ENCODE measurements at places on chromosomes 5 and 9.

GRCh38 chr9:135165003-135165711, 77.7 kb downstream of the OLFM1 start:
- DNase-seq = no peak

GRCh38 chr9:111212874-111213273, 117.2 kb downstream of the OR2K2 start:
- DNase-seq = no peak

DNA sequence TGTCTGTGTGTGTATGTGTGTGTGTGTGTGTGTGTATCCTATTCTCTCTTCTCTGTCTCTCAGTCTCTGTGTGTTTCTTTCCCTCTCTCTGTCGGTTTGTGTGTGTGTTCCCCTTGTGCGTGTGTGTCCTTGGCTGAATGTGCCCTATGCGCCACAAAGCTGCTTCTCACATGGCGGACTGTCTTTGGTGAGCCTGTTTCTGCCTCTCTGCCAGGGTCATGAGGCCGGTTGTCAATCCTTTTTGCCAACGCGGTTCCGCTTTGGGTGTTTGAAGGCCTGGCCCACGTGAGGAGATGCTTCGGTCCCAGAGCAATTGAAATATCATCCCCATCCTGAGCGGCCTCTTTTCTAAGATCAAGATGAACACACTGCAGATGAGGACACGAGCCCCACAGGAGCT, 476.0 kb downstream of the SPATA31A7 start:
- DNase-seq = no peak

- no peak for DNase-seq
Observed at GRCh38 chr5:129216001-129216400, 121.5 kb downstream of the ISOC1 start.

- no peak for DNase-seq
Observed at GRCh38 chr5:54702470-54702869, 184.9 kb downstream of the SNX18 start.

GRCh38 chr5:139638090-139638735, 9.9 kb upstream of the CXXC5 start:
- DNase-seq = no peak

- no peak for DNase-seq
Observed at GRCh38 chr5:178547753-178548415, 42.3 kb downstream of the COL23A1 start.

- no peak for DNase-seq
Observed at GRCh38 chr5:62731022-62731421, 152.4 kb downstream of the LRRC70 start.

GRCh38 chr5:982377-983237, 26.0 kb upstream of the NKD2 start:
- DNase-seq = no peak

- DNase-seq = no peak
Observed at GRCh38 chr5:174563899-174564298, 160.5 kb upstream of the MSX2 start.

DNA sequence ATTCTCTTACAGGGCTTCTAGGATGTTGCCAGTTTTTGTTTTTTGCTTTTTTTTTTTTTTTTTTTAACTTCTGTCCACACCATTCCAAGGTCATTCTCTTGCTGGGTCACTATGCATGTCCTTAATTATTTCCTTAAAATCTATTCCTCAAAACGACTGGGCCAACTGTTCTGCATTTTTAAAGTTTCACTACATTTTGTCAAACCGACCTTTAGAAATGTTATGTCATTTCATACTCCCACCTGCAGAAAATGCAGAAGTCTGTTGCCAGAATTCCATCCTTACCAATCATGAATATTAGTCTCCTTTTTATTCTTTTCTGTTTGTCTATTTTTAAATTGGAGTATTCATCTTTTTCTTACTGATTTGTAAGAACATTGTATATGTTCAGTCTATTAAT, 295.5 kb downstream of the ZSWIM6 start:
- DNase-seq = no peak

DNA sequence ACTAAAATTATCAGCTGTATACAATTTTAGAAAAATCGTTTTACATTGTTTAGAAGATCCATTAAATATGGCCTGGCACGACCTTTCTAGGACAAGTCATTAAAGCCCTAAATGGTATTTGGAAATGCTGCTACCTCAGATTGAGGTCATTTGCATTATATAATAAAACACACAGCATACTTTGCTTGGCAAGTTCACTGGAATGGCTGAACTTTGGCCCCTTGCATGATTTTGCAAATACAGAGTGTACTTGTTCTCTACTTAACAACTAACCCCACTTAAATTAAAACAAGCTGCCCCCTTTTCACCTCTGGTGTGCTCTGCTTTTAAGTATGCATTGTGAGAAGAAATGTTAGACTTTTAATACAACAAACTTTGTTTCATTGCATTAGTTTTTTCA, 860.1 kb downstream of the PTPRD start:
- DNase-seq = no peak
